ENCODE measurements at places on chromosomes 7 and 10.

GRCh38 chr10:31426401-31426800 lies 107.4 kb downstream of the ZEB1 start:
- DNase-seq, result no peak

DNA sequence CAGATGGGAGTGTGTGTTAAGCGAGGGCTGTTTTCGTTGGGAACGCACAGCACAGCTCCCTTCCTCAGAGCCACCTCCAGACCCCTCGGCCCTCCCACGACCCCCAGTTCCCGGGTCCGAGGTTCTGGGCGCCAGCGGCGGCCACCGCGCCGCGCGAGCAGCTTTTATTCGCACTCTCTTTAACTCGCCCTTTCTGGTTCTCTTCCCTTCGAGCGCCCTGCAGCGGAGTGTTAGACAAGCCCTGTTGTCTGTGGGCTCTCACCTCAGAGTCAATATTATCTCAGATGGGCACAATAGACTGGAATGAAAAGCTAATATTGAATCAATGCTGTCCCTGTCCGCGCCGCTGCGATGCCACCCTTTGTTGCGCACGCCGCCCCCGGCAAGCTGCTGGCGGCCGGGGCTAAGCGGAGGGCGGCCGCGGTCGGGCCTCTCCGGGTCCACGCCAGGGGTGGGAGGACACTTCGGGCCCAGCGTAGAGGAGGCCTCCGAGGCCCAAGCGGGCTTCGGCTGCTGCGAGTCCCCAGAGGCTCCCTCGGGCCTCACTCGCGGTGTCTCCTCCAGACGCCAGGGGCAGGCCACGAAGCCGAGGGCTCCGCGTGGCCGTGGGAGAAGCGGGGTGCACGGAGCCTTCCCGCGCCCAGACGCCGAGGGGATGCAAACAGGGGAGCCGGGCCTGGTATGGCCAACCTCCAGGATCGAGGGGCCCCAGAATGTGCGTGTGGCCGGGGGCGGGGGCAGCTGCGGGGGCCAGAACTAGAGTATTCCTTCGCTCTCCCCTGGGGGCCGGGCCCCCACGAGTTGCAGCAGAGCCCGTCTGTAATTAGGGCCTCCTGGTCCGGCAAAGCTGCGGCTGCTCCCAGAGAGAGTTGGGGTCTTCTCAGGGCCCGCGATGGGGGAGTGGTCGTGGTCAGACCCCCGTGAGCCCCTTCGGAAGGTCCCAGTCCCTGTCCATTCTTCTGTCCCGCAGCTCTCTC lies 7.9 kb upstream of the EMX2 start:
- DNase-seq, result no peak

- no peak for DNase-seq
These were observed 69.5 kb upstream of the PODXL start for GRCh38 chr7:131625817-131626372.

DNA sequence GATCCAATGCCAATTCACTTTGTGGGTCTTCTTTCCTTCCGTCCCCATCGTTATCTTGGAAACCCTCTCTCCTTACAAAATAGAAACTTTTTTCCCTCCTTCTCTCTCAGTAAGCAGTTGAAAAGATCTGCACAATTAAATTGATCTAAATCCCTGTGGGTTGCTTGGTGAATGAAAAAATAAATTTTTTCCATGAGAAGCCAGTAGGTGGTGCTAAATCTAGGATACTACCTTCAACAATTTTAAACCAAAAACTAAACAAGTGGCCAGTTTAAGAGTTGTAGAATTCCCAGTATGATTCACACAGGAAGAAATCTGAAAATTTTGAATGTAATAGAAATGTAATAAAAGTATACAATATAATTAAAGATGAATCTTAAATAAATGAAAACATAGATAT lies 990.3 kb upstream of the ZNF722 start:
- DNase-seq, result no peak

DNA sequence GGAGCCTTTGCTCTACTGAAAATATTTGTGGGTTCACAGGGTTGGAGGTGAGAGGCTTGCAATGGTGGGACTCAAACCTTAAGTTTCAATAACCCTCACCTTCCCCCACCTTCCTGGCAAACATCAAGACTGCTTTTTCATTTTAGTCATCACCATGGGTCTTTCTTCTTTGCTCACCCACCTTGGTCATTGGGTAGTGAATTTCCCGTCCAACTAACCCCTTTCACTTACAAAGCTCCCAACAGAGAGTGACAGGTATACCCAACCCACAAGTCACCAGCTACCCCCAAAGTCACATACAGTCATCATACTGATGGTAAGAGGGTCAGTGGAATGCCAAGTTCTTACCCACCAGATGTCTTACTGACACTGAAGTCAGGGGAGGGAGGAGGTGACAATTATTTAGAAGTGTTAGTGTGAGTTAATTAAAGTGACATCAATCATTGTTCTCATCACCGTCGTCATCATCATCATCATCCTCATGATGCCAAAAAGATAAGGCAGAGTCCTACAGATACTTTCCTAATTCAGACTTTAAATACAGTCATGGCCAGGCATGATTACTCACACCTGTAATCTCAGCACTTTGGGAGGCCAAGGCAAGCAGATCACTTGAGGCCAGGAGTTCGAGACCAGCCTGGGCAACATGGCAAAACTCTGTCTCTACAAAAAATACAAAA lies 49.0 kb downstream of the PIK3AP1 start:
- DNase-seq, result no peak

DNA sequence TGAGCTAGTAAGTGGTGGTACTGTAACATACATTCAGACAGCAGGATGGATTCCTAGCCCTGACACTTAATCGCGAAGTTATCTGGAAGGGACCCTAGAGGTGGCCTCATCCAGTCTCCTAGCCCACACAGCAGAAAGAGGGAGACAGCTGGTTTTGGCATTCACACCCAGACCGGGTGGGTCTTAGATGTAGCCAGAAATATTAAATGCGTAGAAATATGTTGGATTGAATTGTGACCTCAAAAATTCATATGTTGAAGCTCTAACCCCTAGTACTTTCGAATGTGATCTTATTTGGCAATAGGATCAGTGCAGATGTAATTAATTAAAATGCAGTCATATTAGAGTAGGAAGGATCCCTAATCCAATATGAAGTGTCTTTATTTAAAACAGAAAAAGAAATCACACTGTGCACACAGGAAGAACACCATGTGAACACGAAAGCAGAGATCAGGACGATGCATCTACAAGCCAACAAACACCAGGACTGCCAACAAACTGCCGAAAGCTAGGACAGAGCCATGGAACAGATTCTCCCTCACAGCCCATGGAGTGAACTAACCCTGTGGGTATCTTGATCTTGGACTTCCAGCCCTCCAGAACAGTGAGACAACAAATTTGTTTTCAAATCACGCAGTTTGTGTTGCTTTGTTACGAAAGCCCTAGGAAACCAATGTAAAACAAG lies 2.9 kb upstream of the XPNPEP1 start:
- DNase-seq, result no peak

GRCh38 chr7:72019436-72019835 lies 392.7 kb downstream of the CALN1 start:
- DNase-seq, result no peak

- no peak for DNase-seq
These were observed 146.3 kb upstream of the PTN start for GRCh38 chr7:137489880-137490279.

- DNase-seq, result peak; percentile 63
These were observed 8.0 kb downstream of the RSU1 start for GRCh38 chr10:16809074-16809718.

GRCh38 chr10:71429929-71430328 lies 33.2 kb downstream of the CDH23 start:
- no peak for DNase-seq

GRCh38 chr10:86664341-86665217 lies 3.7 kb upstream of the LDB3 start:
- DNase-seq, result no peak

- no peak for DNase-seq
These were observed 18.2 kb downstream of the CYP17A1 start for GRCh38 chr10:102819054-102819453.

DNA sequence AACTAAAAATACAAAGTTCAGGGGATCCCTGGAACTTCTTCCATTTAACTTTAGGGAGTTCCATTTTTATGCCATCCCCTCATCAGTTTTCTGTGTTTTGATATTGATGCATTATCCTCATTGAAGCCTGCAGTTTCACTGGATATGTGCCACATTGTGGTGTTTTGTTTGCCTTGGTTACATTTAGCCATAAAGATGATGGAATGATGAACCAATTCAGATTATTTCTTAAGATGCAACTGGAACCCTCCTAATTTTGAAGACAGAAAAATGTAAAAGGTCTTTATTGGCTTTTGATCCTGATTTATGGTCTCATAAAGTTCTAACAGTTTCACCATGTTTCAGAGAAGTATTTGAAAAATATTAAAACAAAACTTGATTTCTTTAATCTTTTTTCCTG lies 314.2 kb upstream of the KLF6 start:
- no peak for DNase-seq

DNA sequence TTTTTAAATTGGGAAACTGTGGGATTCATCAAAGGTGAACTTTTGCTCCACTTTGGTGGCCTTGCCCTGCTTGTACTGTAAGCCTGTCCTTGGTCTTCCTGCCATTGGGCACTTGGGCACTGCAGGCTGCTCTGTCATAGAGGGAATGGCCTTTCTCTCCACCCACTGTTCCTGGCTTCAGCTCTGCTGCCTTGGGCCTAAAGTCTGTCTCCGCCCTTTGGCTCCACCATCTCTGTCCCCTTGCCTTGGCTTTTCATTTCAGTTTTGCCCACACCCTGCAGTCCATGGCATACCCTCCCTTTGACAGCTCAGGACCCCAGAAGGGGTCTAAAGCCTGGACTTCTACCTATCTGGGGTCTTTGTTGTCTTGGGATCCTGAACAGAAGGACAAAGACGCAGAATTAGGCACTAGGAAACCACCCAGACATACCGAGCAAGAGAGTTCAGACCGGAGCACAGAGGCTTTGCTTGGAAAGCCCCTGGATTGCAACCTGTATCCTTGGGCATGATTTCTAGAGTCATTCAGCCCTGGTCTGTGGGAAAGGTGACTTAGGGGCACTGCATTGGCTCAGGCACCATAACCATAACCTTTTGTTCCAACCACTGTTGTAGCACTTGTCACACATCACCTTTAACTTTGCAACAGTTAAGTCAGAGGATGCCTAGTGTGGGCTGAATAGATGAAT lies 5.2 kb upstream of the ARHGAP22 start:
- DNase-seq, result no peak

GRCh38 chr10:73893426-73893825 lies 17.5 kb upstream of the PLAU start:
- no peak for DNase-seq

DNA sequence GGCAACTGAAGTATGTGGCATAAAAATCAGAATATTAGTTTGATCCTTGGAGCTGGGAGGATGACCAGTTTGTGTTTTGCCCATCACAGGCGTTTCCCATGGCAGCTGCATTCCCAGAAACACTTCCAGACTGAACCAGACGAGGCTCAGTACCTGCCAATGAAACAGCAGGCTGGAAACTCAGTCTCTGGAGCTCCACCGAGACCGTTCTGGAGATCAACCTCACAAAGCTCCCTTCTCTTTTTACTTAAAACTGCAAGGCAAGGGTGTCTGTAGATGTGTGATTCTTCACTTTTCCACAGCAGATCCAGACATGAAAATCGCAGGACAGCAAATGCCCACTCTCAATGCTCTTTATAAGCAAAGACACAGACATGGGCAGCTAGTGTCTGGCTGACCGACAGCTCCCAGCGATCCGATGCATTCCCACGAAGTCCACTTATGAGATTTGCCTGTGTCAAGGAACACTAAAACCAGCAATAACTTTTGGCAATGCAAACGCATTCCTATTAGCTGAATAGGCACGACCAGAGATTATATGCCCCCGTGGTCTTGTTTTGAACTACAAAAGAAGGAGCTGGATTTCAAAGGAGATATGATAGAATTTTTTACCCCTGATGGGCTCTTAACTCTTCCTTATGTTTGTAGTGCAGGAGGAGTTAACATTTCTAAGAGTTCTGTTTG lies 72.6 kb downstream of the ADAM12 start:
- no peak for DNase-seq

GRCh38 chr10:70695241-70696030 lies 23.1 kb downstream of the ADAMTS14 start:
- DNase-seq, result no peak

DNA sequence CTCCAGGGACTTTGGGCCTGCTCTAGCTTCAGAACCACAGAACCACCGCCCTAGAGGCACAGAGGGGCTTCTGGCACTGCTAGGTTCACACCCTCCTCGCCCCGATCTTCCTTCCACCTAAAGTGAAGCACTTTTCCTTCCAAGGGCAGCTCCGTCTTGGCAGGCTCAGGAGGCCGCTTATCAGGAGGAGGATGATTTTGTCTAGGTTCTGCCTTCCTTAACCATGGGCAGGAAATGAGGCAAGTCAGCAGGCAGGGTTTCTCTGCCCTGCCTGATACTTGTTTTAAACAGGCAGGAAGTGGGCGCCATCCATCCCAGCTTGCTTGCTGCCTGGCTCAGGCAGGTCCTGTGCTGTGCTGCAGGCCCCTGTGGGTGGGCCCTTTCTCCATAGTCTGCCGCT lies 8.3 kb upstream of the ATP6V0E2 start:
- no peak for DNase-seq

- DNase-seq, result no peak
These were observed 104.5 kb downstream of the PIP4K2A start for GRCh38 chr10:22609719-22610465.

DNA sequence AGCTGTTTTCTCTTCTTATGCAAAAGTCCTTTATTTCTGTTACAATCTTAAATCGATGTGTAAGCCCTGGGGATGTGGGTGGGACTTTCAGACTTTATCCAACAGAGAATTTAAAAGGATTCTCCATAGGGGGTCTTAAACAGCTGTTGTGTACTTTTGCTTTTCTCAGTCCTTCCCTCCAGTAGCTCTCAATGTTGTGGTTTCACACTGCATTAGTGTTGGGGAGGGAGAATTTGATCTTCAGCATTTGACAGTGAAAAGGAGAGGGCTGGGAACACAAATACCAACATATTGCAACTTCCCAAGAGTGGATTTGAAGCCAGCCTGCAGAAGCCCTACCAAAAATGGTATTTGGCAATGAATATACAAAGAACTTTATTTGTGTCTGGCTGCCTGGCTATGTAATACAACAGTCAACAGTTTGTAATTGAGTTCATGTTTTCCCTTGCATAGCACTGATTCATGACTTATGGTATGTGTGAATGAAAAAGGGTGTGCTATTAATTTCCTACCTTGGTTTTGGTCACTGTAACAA lies 80.1 kb upstream of the CAPZA2 start:
- DNase-seq, result no peak

- DNase-seq, result no peak
These were observed 12.3 kb downstream of the ADARB2 start for GRCh38 chr10:1724921-1725488.

DNA sequence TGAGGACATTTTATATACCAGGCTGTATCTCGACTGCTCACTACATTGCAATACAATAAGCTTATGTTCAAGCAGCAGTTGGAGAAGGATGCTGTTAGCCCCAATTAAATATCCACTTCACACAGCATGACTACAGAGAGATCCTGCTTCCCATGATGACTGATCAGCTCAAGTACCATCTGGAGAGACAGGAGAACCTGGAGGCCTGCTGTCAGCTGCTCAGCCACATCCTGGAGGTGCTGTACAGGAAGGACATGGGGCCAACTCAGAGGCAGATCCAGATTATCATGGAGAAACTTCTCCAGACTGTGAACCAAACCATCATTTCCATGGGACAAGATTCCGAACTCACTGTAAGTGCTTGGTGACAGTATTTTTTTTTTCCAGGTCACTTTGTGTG lies 22.5 kb downstream of the RNF133 start:
- DNase-seq, result no peak

All from dorsolateral prefrontal cortex (tissue), 122 donors.